ENCODE measurements at places on chromosomes 3 and 15.

- no peak for DNase-seq
Measured at GRCh38 chr3:152037953-152038352, 164.5 kb downstream of the SUCNR1 start.

DNA sequence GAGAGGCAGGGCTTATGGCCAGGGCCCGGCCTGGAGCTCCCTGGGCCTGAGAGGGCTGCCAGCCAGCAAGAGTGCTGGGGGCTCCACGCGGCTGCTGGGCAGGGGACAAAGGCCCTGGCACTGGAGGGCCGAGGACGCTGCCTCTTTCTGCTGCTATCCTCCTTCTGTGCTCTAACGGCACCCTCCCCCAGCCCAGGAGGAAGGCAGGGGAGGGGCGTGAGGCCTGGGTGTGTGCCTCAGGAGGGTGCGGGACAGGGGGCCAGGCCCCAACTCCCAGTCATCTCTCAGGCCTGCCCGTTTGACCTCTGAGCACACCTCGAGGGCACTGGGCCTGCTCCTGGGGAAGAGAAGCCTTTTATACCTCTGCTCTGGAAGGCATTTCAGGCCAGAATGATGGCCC, 115.5 kb downstream of the ADCY5 start:
- no peak for DNase-seq

DNA sequence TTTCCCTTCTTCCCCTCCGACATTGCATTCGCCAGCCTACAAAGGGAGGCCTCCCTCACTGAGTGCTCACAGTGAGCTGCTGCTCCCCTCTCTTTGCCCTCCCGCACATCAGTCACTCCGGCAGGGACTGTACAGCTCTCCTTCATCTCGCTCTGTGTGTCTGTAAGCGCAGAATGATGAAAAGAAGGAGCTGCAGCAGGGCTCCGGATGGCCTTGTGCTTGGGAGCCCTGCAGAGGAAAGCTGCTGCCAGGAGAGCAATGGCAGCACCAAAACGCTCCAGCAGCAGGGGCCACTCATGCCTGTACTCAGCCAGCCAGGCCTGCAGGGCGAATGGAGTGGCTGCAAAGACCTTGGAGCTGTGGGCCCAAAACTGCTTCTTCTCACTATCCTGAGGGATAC, 107.0 kb upstream of the NSMCE3 start:
- no peak for DNase-seq

DNA sequence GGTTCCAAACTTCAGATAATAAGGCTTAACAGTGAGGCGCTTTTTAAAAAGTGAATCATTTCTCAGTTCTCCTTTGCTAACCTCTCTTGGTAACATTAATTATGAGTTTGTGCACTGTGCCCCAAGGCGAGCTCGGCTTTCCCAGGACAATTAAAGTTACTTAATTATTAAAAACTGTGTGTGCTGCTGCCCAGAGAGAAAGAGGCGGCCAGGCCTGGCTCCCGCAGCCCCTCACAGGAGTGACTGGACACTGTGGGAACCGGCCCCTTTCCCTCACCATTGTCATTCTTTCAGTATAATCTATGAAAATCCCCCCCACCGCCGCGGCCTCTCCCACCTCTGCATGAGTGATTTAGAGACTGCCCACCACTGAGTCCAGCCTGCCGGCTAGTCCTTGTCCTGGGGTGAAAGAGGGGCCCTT, 43.1 kb upstream of the HES1 start:
- no peak for DNase-seq

DNA sequence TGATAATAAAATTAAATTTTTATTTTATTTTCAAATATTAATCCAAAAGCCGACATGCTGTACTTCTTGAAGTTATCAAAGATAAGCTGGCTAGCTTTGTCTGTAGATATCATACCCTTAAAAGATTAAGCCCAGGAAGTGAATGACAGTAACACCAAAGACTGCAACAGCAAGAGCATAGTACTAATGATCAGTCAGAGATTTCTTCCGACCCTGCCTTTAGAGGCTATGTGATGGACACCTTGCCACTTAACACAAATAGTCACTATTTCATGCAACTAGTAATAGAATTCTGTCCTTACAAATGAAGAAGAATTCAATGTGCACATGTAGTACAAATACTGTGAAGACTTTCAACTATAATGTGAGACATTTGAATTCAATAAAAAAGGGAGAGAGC, 9.3 kb upstream of the MBNL1 start:
- no peak for DNase-seq

GRCh38 chr15:76196269-76197231, 114.7 kb downstream of the ETFA start:
- DNase-seq: no peak

DNA sequence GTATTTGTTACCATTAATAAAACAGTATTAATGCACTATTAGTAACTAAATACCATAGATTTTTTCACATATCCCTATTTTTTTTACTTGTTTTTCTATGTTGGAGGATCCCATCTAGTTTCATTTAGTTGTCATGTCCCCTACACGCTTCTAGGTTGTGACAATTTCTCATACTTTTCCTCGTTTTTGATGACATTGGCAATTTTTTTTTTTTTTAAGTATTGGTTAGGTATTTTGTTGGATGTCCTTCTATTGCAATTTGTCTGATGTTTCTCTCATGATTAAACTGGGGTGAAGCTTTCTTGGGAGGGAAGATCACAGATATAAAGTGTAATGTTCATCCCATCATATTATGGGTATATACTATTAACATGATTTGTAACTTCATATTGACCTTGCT, 409.1 kb upstream of the CNTN6 start:
- DNase-seq: no peak

- DNase-seq: no peak
Measured at GRCh38 chr3:58336135-58336882, 3.6 kb downstream of the PXK start.

DNA sequence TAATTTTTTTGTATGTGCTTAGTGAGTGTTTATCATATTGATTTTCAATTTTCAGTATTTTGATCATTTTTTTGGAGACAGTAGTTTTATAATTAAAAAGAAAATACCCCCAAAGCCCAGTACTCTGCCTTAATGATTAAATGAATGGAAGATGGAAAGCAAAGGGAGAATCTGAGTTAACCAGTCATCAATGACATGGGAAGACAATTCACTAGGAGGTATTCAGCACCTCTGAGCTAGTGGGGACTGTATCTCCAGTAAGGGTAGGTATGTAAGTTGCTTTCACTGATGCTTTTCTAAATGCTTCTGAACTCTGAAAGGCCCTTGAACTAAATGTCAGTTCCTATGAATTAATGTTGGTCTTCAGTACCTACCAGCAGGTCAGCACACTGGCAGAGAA, 590.4 kb upstream of the DPPA4 start:
- DNase-seq: no peak

All from NCI-H748 treated with DMSO at 0.1 percent for 48 hours (cell line).